ENCODE measurements at places on chromosomes 1 and 21. TPM values are rescaled to one million over a fixed set of nuclear protein-coding genes. Genes with fewer than 3 reads are reported as not detected.

GRCh38 chr1:99474350-99474893 lies 171.5 kb upstream of the PALMD start:
- no peak for DNase-seq

The GSTM5 gene
- 0.38 TPM for total RNA-seq

DNA sequence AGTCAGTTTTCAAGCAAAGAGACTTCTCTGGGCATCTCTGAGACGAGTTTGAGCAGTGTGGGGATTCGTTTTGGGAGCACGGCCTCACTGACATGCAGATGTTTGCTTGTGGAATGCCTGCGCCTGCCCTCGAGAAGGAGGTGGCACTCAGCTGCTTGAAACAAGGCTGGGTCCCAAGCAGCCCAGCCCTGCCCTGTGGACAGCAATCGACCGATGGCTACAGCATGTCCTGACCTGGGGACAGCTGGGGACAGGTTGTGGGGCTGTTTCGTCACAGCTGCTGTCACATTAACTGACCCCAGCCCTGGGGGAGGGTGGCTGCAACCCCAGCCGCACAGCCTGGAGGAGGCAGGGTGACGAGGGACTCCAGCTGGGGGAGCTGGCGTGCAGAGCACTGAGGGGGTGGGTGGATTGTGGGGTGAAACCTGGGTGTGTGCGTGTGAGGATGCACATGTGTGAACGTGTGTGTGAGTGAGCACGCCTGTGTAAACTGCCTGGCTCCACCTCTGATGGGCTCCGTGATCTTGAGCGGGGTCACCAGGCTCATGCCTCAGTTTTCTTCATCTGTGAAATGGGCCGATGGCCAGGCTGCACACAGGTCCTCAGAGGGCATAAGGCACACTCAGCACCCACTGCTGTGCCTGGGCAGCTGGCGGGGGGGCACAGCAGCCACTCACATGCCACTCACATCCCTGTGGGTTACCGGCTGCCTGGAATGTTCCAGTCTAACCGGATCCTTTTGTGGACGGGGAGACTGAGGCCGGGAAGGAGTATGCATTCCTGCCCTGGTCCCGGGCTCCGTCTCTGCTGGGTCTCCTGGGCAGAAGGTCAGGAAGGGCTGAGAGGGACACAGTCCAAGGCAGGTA lies 49.3 kb downstream of the COL18A1 start:
- no peak for DNase-seq

The LYPD8 gene
- not detected for total RNA-seq

GRCh38 chr21:44407493-44407892 lies 47.8 kb upstream of the LRRC3 start:
- DNase-seq = no peak

GRCh38 chr1:42359466-42359865 lies 21.1 kb upstream of the RIMKLA start:
- no peak for DNase-seq

DNA sequence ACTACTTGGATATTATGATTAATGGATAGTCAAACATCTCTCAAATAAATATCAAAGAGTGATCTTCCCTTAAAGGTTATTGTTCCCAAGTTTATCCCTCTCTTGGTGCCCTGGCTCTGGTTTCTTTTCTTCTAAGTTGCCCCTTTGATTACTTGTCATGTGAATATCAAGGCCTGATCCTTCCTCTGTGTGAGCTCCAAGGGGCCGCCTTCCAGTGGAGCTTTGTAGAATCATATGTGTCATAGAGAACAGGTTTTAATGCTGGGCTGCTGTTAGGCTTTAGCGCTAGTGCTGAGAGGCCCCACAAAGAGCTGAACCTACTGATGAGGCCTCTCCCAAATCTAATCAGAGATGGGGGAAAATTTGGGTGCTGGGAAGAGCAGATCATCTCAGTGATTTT lies 25.5 kb downstream of the UCK2 start:
- no peak for DNase-seq

DNA sequence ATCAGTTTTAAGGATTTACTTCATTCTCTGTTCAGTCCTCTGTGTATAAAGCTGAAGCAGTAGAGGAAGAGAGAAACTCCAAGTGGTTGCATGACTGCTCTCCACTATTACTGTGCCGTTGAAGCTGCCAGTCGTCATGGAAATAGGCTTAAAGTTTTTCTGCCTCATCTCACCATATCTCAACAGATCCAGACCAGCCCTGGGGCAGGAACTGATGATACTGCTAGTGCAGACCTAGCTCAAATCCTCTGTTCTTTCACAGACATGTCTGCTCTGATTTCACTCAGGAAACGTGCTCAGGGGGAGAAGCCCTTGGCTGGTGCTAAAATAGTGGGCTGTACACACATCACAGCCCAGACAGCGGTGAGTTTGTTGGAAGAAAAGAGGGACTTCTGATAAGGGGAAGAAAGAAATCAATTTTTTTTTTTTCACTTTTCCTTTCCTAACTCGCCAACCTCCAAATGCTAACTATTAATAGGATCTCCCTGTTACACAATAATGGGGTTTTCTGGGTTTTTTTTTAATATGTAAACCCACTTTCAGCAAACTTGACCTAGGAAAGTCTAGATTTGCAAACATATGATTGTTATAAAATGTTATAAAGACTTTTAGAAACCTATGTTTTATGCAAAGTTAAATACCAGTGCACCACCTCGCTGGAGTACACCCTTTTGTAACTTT lies 22.2 kb upstream of the STRIP1 start:
- DNase-seq = no peak

- no peak for DNase-seq
Measured at GRCh38 chr1:21051177-21051825, 125.4 kb downstream of the EIF4G3 start.

The CAPN9 gene
- total RNA-seq = not detected

GRCh38 chr1:84892705-84893618 lies at the start of gene LPAR3:
Gene LPAR3, minus strand, starts transcription at chr1:84893206. Its CDS starts 27,086 bp downstream, at chr1:84866120.
- no peak for DNase-seq

DNA sequence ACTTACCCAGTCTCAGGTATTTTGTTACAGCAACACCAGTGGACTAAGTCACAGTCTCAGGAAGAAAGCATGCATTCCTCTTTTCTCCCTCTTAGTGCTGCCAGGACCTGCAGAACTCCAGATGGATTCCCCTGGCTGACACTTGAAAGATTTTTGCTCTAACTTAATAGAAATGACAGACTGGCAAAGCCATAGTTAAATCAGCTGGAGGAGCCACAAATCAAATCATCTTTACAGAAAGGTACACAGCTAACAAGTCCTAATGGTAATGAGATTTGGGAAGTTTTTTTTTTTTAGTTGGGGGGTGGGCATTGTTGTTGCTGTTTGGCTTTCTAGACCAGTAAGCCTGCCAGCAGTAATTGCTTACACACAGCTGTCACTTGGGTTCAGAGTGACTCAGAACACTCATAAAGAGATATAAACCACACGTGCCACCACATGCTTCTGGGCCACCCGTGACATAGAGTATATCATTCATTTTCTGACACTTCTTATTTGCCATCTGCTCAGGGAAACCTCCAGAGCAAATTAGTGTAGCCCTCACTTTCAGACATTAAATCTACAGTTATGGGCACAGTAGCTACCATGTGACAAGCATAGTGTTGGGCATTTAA lies 72.4 kb downstream of the FH start:
- no peak for DNase-seq

The LMOD1 gene
- 13.0 TPM for total RNA-seq

DNA sequence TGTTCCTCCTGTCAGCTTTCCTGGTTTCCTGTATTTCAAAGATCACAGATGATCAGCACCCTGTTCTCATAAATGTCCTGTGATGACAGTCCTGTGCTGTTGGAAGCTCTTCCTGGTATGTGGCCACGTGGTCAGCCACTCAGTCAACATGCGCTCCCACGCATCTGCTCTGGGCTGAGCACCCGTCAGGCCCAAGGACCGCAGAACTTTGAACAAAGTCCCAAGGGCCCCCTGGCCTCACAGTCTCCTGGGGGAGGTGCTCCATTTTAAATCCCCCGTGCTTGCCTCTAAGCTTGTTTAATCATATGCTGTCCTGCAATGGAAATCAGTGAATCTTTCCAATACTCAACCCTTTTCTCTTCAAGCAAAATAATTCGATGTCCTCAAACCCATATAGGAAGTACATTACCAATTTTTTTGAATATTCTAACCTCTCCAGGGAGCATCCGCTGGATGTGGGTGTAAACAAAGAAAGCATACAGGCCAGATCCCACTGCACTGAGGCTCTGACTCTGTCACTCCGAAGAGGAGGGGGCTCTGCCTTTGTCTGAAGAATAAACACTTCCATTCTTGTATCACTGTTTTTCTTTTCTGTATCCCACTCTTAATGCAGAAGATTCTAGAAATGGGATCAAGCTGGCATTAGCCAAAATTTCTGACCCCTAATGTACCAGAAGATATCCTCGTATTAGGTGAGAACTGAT lies 250.3 kb downstream of the SDCCAG8 start:
- DNase-seq = no peak

The NEK7 gene
- 75.7 TPM for total RNA-seq

- no peak for DNase-seq
Measured at GRCh38 chr1:8873001-8873400, 5.5 kb downstream of the ENO1 start.

GRCh38 chr1:25451908-25452307 lies 21.2 kb downstream of the MACO1 start:
- no peak for DNase-seq

DNA sequence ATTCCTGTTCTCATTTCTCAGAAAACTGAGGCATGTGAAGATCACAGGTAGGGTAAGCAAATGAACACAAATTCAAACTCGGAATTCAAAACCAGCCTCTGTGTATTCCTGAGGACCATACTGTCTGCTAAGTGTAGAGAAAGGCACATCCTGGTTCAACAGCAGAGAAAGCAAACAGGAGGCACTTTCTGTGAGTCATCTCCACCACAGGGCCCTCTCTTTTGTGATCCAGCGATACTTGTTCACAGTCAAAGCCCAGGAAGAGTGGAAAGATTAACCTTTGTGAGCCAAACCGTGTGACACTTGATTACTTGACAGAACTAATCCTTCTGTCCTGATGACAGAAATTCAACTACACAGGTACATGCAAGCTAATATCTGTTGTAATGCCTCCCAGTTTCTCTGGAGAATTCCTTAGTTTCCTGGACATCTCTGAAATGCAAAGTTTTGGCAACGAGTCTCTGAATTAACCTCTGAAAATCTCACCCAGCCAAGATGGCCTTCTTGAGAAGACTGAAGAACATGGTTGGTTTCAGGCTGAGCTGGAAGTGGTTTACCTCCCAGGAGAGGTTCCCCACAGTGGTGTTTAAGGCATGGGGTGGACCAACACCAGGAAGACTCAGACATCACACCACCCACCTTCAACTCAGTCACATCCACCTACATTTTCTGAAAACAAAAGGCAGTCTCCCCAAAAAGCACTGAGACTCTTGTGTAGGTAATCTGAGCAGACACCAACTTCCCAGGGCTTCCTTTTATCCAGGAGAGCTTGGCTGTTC lies 98.2 kb upstream of the ERG start:
- DNase-seq = no peak

DNA sequence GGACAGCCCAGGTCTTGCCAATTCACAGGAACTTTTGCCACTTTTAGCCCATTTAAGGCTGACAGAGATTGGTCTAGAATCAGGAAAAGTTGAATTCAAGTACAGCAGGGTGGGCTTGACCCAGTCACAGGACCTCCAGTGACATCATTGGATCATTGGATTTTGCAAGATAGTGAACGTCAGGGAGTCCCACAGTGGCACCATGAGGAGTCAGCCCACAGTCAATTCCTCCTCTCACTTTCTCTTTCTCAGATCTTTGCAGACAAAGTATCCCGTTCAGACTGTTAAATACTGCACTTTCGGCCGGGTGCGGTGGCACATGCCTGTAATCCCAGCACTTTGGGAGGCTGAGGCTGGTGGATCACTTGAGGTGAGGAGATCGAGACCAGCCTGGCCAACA lies 57.9 kb upstream of the TLR5 start:
- DNase-seq = no peak

DNA sequence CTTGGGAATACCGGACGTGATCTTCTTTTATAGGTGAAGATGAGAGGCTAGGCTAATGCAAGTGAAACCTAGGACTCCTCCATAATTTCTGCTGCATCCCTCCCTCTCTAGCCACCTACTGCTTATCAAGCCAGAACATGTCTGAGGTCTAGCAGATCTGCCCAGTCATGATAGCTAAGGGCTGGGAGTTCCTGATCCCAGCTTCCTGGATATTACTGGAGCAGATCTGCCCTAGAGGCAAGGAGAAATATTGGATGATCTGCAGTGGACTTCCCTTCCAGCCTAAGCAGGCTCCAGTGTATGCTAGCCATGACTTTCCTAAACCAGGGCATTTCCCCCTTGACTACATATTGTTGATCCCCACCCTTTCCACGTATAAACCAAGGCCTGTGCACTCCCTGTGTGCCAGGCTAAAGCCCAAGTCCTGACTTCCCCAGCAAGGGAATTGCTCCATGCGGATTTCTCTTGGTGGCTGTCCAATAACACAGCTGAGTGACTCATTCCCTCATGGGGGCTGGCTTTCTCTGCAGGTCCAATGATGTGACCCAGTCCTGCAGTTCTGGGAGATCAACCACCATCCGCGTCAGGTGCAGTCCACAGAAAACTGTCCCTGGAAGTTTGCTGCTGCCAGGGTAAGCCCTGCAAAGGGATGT lies 15.5 kb upstream of the SARS1 start:
- DNase-seq = no peak

GRCh38 chr1:236604905-236605806 lies 840 bp upstream of the HEATR1 start:
- DNase-seq = no peak

GRCh38 chr1:160007577-160008200 lies 24.1 kb downstream of the PIGM start:
- DNase-seq = no peak

- DNase-seq = no peak
Measured at GRCh38 chr1:206725109-206725963, 40.6 kb downstream of the MAPKAPK2 start.

The PAPPA2 gene
- total RNA-seq = 0.32 TPM

DNA sequence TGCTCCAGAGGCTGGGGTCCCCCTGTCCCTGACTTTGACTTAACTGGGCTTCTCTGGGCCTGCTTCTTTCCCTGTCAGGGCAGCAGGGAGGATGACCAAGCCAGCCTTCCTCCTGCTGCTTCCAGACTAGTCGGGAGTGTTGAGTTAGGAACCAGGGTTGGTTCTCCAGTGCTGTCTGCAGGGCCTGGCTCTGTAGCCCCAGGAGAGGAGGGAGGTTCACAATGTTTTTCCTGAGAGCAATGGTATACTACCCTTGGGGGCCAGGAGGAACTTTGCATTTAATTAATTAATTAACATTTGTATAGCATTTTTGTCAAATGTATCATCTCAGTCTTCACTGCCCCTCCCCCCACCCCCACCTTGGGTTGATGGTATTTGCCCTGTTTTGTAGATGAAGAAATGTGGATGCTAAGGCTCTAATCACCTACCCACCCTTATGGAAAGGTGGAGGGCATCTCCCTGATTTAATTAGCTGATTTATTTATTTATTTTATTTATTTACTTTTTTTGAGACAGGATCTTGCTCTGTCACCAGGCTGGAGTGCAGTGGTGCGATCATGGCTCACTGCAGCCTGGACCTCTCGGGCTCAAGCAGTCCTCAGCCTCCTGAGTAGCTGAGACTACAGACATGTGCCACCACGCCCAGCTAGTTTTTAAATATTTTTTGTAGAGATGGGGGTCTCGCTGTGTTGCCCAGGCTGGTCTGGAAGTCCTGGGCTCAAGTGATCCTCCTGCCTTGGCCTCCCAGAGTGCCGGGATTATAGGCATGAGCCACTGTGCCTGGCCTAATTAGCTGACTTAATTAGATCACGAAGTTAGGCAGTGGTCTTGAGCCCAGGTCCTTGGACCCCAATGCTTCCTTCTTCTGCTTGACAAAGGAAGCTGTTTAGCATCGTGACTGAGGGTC lies 6.6 kb downstream of the H6PD start:
- DNase-seq = no peak

GRCh38 chr1:27192039-27192529 lies 37.2 kb upstream of the SLC9A1 start:
- DNase-seq = no peak

GRCh38 chr1:46506470-46507219 lies 17.0 kb downstream of the DMBX1 start:
- DNase-seq = no peak

Measured in suprapubic skin (tissue), 4 donors.